ENCODE measurements at places on chromosomes 6 and 20.

GRCh38 chr6:40152196-40152595 lies 217.9 kb upstream of the MOCS1 start:
- DNase-seq: no peak

- DNase-seq: no peak
These were observed 6.3 kb downstream of the NRSN2 start for GRCh38 chr20:353166-353565.

- DNase-seq: no peak
These were observed 445.0 kb downstream of the CDH26 start for GRCh38 chr20:60403105-60403741.

DNA sequence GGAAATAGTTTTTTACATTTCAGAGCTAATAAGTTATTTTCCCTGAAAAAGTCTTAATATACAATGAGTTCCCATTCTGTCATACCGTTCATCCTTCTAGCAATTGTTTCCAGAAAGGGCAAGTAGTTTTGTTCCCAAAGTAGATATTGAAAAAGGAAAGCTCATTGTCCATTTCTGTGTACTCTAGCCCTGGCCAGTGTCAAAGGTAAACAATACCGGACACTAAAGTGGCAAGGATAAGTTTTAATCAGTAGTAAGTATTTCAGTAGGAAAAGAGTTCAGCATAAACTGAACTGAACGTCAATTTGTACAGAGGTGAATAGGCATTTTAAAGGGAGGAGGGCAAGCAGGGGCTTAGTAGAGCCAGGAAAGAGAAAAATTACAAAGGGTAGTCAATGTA lies 43.5 kb upstream of the CALHM6 start:
- no peak for DNase-seq

- no peak for DNase-seq
These were observed 814.4 kb downstream of the TENT5A start for GRCh38 chr6:80938131-80938530.
